ENCODE measurements at places on chromosomes 4 and X.

DNA sequence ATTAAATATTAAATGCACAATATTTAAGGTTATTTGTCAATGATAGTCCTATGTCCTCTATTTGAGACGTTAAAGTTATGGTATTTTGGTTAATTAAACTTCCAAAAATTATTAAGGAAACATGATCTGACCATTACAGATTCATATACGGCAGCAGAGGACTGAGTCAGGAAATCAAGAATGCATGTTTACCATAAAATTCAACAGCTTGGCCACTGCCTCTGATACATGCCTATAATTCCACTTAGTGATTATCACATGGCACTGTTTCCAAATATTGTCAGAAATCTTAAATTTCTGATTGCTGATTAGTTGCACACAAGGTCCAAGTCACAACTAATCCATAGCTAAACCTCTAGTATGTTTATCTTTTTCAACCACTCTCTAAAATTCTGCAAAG lies 232.2 kb upstream of the UGT8 start:
- no peak for DNase-seq

GRCh38 chr4:90786602-90787001 lies 659.4 kb downstream of the CCSER1 start:
- no peak for DNase-seq

DNA sequence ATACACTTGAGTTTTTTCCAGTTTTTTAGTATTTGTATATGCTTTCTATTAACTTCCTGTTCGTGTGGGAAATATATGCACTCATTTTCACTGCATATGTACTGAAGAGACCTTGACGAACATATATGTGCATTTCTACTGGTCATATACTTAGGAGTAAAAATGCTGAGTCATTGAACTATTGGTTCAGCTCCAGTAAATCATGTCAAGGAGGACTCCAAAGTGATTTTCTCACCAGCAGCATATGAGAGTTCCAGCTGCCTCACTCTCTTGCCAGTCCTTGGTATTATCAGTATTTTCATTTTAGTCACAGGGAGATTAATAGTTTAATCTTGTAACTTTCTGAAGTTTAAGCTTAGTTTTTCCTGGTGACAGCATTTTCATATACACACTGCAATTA lies 2750.2 kb downstream of the ARAP2 start:
- no peak for DNase-seq

GRCh38 chr4:40550948-40551462 lies 78.7 kb downstream of the RBM47 start:
- DNase-seq, result no peak

- DNase-seq, result no peak
Observed at GRCh38 chr4:52852041-52852440, 10.1 kb upstream of the RASL11B start.

DNA sequence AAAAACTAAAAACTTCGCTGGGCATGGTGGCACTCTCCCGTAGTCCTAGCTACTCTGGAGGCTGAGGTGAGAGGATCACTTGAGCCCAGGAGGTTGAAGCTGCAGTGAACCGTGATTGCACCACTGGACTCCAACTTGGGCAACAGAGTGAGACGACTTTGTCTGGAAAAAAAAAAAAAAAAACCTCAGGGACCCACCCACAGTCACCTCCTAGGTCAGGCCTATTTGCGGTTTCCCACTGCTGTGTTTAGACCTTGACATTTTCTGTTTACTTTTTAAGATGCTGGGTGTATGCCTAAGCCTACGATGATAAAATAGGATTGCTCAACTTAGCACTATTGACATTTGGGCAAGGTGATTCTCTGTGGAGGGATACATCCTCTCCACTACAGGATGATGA lies 197.4 kb upstream of the TBL1X start:
- no peak for DNase-seq

DNA sequence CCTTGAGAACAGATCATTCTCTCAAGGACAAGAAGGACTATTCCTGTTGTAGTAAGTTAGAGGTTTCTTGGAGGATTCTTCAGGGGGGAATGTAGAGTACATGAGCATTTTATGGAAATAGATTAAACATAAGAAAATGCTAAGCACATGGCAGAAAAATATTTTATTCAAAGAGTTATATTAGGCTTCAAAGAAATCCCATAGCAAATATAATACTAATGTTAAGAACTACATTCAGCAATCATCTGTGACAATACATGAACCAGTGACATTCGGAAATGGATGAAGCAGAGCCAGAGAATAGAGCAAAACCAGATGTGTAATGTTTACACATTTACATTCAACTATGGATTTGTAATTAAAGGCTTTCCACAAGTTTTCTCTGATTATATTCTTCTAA lies 288.6 kb downstream of the NAF1 start:
- no peak for DNase-seq

- DNase-seq, result no peak
Observed at GRCh38 chrX:77160301-77160700, 286.9 kb upstream of the FGF16 start.

GRCh38 chr4:11014199-11014598 lies 329.6 kb upstream of the CLNK start:
- DNase-seq, result no peak

DNA sequence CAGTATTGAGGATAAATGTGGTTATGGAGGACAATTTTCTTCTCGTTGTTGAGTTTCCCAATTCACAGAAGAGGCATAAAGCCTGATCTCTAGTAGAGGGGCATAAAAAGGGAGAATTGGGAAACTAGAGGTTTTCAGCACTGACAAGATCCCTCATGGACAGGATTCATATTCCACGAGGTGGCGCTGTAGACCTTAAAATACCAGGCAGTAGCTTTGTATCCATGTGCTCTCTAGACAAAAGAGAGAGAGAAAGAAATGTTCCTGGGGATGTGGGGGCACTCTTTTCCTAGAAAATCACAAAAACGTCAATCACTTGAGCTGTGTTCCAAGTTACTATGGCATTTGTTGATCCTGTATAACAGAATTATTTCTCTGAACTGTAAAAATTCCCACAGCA lies 128.3 kb downstream of the MAGEE1 start:
- DNase-seq, result no peak

DNA sequence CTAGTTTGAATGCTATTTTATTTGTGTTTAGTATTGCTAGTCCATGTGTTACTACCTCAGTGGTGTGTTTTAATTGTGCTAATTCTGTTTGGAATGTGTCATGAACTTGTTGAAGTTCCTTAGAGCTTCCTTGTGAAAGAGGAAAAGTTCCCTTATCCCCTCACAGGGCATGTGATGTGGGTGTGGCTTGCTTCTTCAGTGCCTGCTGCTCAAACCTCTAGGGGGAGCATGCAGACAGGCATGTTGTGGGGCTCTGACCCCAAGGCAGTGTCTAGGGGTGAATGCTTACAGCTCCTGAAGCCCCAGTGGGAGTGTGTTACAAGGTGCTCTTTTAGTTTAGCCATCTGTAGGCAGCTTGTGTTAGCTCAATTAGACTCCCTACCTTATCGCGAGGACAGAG lies 86.5 kb downstream of the MAGED4 start:
- DNase-seq, result no peak

- no peak for DNase-seq
Observed at GRCh38 chr4:140260227-140260626, 106.2 kb upstream of the MAML3 start.

DNA sequence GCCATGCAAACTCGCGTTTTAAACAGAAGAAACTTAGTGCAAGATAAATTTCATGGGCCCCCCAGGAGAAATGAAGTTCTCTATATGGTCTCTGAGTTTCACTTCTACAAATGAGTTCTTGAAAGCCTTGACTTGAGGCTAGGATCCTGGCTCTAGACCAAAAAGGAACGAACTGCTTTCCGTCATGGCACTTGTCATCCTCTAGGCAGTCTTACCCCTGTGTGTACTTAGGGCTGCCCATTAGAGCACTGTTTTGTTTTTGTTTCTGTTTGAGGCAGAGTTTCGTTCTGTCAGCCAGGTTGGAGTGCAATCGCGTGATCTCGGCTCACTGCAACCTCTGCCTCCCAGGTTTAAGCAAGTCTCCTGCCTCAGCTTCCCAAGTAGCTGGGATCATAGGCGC lies 29.0 kb downstream of the RNF4 start:
- no peak for DNase-seq

GRCh38 chr4:107292979-107293378 lies 256.9 kb upstream of the DKK2 start:
- DNase-seq, result no peak

DNA sequence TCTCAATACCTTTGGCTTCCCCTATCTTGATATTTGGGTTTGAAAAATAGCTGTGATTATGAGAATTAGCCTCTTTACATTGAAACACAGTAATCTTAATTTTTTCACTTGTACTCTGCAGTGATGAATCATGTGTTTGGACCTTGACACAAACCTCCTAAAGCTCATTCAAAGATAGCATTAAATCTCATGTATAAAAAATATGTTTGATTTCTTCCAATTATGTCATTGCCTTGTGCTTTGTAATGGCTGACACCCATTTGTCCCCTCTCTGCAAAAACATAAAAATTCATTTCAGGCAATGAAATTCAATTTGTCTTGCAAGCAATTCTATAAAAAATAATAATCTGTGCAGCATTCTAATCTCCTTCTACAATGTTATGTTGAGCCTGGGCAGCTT lies 422.4 kb upstream of the BOD1L1 start:
- DNase-seq, result no peak

DNA sequence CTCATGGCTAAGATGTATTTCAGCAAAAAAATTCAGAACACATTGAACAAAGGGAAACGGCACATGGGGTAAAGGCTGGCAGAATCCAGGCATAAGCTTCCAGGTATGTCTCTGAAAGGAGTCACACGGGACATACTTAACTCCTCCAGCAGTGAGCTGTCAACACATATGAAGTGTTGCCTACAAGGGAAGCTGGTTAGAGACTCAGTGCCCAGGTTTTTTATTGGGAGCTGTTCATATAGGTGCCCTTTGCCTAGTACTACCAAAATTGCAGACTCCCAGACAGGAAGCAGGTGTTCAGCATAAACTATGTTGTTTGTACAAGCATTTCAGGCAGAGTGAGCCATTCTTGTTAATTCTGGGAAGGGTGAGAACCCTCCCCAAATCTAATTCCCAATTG lies 77.4 kb upstream of the PUDP start:
- DNase-seq, result no peak

DNA sequence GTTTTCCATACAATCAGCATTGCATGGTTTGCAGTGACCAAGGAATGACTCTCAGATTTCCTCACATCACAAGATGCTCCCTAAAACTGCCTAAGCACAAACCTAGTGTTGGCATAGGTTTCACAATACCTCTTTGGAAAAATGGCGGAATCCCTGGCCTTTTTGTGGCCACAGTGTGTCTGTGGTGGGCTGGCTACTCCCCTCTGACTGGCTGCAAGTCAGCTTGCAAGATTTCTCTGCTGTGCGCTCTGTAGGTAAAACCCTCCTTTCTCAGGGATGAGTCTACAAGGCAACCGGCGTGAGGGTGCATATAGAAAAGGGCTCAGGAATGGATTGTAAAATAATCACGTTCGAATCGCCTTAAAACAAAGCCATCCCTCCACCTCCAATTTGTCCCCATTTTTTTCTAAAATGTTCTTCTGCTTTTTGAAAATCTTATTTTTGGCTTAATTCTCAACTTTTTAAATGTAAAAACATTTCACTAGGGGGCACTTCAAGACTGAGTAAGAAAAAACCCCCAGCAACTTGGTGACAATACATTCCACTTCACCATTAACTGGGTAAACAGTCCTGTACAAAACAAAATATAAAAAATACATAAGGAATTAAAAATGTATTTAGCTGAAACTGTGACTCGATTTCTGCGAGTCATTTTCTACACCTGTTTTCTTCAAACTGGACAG lies 235.6 kb downstream of the STIM2 start:
- DNase-seq, result no peak

GRCh38 chr4:126851391-126851790 lies 781.4 kb upstream of the INTU start:
- no peak for DNase-seq

GRCh38 chr4:161132715-161133425 lies 1030.9 kb downstream of the FSTL5 start:
- no peak for DNase-seq

DNA sequence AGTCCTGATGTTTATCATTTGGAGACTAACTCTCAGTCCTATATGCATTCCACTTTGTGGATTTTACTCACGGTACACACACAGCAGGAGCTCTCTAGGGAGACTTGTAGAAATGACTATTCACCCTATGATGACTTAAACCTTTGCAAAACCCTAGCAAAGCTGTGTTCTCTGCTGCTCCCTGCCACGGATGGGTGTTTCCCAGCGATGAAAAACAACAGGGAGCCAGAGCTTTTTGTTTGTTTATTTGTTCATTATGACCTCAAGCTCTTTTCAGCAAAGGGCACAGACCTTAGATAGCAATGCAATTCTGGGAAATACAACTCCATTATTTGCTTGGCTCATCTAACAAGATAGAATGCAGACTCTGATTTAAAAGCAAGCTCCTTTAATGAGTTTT lies 156.6 kb downstream of the GRIA3 start:
- DNase-seq, result no peak

DNA sequence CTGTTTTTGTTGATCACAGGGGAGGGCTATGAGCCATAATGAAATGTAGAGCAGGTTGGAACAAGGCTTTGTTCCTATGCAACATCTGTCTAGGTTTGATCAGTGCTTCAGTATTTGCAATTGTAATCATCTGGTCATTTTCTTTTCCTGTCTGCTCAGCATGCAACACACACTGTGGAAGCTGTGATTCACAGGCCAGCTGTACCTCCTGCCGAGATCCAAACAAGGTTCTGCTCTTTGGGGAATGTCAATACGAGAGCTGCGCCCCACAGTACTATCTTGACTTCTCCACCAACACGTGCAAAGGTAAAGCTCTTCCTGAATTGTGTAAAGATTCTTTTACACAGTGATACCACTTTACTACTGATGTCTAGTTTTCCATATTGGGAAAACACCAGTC lies 181.9 kb upstream of the ANXA3 start:
- DNase-seq, result no peak

GRCh38 chr4:159410076-159410777 lies 307.3 kb downstream of the RAPGEF2 start:
- DNase-seq, result no peak

DNA sequence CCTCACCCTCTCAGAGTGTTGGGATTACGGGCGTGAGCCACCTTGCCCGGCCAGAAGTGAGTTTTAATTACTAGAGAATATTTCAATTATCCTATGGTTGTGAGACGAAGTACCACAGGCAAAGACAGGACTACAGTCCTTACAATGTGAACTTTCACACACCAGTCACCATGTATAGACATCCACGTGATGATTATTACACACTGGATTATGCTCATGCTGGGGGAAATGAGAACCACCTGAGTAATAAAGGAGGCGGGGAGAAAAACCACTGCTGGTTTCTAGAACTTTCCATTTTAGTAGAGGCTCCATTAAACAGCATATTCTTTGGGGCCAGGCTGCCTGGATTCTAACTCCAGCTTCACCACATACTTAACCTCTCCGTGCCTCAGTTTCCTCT lies 42.5 kb upstream of the TLR2 start:
- no peak for DNase-seq

- no peak for DNase-seq
Observed at GRCh38 chr4:93237521-93237920, 591.0 kb upstream of the ATOH1 start.

DNA sequence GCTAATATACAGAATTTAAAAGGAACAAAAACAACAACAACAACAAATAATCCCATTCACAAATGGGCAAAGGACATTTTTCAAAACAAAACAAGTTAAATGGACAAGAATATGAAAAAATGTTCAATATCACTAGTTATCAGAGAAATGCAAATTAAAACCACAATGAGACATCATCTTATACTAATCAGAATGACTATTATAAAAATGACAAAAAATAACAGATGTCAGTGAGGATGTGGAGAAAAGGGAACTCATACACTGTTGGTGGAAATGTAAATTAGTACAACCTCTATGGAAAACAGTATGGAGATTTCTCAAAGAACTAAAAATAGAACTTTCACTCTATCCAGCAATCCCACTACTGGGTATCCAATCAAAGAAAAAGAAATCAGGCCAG lies 92.6 kb downstream of the KIT start:
- DNase-seq, result no peak
